HuH-7.5 (cell line): ENCODE measurements at places on chromosomes 1 and 21.
A peak's percentile ranks its signal among the peaks of the same experiment; 100 is the strongest.

- no peak for DNase-seq
These were observed 34.2 kb upstream of the TMEM125 start for GRCh38 chr1:43235451-43236121.

- no peak for DNase-seq
These were observed 55.7 kb downstream of the PLEKHA6 start for GRCh38 chr1:204304067-204304466.

- no peak for DNase-seq
These were observed 66.8 kb upstream of the BCL10 start for GRCh38 chr1:85343213-85343611.

DNA sequence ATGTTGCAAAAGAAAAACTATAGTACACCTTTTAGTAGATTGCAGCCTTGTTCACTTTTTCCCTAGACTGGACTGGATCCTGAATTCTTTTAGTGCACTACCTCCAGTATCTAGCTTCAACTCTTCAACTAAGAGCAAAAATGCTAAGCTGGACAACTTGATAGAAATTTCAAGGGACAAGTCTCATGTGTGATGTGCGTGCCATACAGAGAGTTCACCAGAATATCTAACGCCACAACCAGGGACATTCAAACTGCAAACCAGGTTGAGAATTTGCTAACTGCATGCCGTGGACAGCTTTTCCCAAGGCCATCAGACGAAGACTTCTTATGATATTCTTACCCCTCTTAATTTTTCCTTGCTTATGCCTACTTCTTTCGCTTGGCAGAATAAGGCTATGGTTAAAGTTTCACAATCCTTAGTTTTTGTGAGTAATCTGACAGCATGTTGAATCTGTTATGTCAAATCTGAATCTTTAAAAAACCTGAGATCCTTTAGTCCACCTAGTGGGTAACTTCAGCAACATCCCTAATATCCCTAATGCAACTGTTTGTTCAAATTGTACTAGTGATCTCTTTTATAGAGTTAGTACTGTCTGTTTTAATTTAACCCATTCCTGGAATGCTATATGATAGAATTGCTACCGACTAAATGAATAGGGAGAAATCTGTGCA lies 66.4 kb downstream of the DDAH1 start:
- DNase-seq: no peak

DNA sequence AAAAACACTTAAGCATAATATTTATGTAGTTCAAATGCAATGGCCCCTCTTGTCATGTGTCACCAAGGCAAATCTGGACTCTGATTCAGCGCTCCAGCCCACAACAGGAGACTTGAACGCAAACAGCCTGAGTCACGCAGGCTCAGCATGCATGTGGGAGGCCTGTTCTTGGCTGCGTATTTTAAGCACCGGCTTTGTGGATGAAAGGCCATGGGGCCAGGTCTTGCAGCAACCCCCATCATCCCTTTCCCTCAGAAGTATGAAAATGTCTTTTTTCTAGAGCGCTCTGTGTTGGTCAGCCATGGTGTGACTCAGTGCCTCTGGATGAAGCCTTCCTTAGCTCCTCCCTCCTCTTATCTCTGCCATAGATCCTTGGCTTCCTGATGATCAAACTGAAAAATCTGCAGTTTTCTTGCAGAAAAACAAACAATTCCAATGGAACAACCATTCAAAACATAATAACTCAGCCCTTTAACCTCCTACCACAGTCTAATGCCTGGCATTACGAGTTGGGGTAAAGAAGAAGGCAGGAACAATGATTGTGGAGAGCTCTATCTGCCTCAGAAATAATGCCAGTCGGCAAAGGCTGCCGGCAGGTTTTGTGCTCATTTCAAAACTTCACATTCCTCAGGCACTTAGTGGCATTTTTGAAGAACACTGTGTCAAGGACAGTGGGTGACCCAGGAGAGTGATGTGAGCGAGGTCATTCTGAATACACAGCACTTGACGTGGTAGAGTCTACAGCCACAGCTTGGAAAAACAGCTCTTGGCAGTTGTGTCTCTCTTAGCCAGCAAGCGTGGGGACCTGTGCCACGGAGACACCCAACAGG lies 167.5 kb downstream of the CLIC6 start:
- DNase-seq: no peak

DNA sequence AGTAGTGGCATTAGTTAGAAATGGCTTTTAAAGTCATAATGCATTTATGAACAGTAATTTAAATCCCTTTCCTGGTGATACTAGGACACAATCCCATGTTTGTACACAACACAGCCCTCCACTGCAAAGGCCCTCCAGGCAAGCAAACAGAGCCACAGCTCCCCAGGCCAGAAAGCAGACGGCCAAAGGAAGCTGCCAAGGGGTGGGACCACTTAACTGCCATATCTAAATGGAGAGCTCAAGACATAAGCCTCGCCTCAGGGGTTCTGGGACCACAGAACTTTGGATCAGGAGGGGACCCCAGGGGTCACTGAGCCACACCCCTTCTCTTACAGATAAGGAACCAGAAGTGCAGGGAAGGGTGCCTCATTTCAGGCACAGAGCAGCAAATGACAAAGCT lies 189.7 kb downstream of the KCNH1 start:
- DNase-seq: no peak

DNA sequence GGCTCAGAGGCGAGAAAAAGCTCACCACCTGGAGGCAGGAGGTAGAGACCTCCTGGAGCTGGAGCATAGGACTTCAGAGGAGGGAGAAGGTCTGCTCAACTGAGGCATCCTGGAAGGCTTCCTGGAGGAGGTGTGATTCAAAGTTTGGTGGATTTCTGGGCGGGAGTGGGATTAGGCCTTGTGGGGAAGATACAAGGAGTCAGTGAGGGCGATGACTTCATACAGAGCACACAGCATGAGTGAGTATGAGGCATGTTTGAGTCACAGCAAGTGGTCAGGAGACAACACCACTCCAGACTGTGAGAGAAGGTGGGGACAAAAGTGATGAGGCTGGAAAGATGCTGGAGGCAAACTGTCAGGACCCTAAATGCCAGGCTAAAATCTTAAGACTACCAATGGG lies 77.6 kb downstream of the MATN1 start:
- no peak for DNase-seq

- no peak for DNase-seq
These were observed 74.8 kb downstream of the MTR start for GRCh38 chr1:236869911-236870310.

DNA sequence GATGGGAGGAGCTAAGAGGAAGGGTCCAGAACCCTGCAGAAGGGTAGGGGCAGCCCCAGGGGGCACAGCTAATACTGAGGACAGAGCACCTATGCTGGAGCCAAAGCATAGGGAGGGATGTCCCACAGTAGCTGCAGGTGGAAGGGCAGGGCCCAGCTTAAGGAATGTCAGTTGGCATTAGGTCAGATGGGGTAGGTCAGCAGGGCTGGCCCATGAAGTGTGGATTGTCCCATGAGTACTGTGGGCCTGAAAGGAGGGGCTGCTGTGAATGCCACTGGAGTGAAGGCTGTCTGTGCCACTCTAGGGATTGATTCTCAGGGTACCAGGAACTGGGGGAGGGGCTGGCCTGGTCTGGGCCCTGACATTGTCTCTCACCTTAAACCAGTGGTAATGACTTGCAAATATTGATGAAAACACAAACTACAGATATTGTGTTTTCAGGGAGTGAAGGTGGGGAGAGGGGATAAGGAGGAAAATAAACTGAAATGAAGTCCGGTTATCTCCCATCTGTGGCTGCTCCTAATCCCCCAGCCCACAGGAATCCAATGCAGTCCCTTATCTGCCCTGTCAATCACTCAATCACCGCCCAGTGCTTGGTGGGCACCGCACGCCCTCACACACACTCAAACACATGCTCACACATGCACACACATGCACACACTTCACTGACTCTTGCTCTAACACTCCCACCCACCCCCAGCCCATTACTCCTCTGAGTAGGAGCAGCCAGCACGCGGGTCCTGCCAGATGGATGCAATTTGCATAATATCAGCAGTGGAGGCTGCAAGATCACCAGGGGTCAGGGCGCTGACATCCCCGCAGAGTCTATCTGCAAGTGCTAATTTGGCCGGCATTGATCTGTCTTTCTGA lies 27.8 kb downstream of the DMAP1 start:
- DNase-seq: no peak

DNA sequence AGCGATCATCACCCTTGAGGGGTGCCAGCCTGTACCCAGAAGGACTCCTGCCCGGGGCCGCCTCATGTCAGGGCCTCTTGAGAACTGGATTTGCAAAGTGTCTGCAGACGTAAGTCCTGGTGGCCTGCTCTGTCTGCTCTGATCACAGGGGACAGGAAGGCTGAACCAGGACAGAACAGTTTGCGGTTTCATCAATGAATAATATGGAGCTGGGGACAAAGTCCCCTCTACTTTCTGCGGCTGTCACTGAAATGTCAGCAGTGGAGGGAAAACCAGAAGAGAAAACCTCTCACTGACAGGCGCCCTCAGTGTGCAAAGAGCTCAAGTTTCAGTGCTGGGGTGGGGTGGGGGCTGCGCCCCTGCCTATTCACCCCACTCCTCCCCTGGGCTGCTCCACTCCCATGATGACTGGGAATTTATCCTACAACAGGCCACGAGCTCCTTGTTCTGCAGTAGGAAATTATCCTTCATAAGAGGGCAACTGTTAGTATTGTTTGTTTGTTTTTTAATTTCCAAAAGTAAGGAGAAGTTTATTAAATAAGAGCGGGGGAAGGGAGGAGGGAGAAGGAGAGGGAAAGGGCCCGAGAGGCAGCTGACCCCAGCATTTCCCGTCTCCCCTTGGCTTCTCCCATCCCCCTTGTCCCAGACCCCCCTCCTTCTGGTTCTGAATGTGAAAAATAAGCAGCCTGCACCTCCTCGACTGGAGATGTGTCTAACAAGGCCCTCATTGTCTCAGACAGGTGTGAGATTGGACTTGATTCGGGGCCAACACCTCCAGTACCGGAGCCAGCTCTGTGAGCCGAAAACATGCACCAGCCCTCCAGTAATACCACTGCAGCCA lies 149.2 kb downstream of the CLIC6 start:
- peak; percentile 49 for DNase-seq

DNA sequence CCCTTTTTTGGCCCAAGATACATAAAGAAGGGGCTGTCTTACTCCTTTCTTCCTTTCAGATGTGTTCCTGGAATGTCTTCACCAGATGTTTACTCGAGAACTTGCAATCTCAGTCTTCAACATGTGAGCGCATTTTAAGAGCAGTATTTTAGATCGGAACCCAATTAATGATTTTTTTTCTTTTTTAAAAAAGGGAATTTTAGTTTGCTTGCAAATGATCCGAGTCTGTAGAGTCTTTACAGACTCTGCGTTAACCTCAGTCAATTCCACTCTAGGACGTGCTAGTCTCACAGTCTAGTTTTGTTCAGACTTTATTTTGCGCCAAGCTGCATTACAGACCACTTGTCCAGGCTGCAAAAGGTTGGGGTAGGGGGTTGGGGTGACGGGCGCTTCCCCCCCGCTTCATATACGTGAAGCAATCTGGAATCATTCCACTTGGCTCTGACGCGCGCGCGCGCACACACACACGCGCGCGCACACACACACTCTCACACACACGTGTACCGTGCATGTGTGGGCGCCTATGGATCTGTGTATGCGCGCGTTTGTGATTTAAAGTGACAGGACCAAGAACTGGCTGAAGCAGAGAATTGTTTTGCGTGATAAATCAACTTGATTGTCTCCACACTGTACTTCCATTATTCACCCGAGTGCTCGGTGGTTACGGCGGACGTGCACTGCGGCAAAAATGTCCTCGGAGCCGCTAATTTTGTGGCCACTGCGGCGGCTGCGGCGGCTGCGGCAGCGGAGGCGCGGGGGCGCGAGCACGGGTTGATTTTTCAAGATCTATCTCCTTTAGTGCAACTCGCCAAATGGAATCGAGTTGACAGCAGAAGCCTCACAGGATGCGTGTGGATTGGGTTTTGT lies 25.6 kb upstream of the NFIA start:
- no peak for DNase-seq

GRCh38 chr1:221165839-221166500 lies 286.7 kb downstream of the HLX start:
- no peak for DNase-seq

- DNase-seq: no peak
These were observed 56.6 kb downstream of the RYR2 start for GRCh38 chr1:237098541-237098940.
